ENCODE measurements at places on chromosomes 7 and 10. TPM values are rescaled to one million over a fixed set of nuclear protein-coding genes. Genes with fewer than 3 reads are reported as not detected.

ASIC3 gene
- 4.8 TPM for total RNA-seq

ARID5B gene
- total RNA-seq = 237 TPM

AKR1D1 gene
- total RNA-seq = not detected

HOXA6 gene
- total RNA-seq = 0.49 TPM

Data from B cell (primary cell).